GM04503 (cell line): ENCODE measurements at places on chromosomes 4 and X.

- no peak for DNase-seq
These were observed 96.2 kb downstream of the RELL1 start for GRCh38 chr4:37590016-37590415.

GRCh38 chr4:16257611-16258010 lies 31.3 kb upstream of the TAPT1 start:
- no peak for DNase-seq

DNA sequence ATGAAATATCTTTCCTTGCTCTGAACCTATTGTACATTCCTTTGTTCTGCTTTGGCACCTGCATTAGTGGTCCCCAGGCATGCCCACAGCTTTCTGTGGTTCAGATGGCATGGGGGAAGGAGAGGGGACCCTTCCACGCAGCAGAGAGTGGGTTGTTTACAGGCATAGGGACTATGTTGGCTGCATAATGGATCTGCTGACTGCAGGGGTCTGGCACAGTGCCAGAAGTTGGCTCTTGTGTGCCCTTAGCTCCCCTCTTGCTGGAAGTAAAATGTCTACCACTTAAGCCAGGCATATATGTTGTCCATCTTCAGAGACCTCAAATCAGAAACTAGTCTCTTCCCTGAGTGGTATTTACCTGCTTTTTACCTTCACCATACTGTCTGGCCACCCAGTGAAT lies 651.9 kb upstream of the PCDH7 start:
- DNase-seq: no peak

GRCh38 chr4:158786121-158786601 lies 17.3 kb downstream of the FNIP2 start:
- no peak for DNase-seq

DNA sequence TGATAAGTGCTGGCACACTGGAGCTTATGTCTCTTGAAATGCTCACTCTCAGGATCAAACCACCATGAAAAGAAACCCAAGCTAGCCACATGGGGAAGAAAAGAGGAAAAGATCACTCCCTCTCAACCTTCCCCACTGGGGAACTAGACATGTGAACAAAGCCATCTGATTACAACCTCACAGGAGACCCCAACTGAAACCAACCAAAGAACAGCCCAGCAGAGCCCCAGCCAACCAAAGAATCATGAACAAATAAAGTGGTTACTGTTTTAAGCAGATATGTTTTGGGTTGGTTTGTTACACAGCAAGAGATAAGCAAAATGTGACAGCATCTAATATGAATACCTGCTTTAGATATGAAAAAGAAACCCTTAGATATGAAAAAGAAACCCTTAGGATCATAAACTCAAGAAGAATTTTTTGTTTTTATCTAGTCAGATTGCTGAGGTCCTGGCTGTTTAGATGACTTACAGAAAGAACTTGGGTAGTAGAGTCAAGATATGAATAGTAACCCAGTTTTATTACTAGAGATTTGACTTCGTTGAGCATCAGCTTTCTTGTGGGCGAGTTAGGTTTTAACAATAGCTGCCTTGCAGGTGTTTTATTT lies 23.7 kb upstream of the TLR7 start:
- no peak for DNase-seq

DNA sequence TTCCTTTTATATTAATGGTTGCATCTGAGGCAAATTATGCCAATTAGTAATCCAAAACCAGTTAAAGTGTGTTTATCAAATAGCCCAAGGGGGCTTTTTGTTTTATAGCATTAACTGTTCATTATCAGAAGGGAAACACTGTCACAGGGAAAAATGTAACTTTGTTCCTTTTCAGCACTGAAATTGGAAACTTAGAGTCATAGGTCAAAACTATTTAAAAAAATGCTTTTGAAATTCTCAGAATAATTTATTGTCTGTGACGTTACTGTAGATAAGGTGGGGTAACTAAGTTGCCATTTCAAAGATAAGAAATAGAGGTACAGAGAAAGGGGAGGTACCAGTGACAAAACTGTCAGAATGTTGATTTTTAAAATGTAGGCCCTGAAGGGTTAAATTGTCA lies 129.3 kb downstream of the AKAP4 start:
- no peak for DNase-seq

GRCh38 chrX:28847423-28847822 lies 260.2 kb downstream of the IL1RAPL1 start:
- no peak for DNase-seq

GRCh38 chr4:85028910-85029309 lies 62.4 kb upstream of the WDFY3 start:
- DNase-seq: peak; percentile 7

- DNase-seq: no peak
These were observed 129.3 kb upstream of the CHRDL1 start for GRCh38 chrX:110924871-110925270.

- DNase-seq: no peak
These were observed 27.6 kb downstream of the CLCN5 start for GRCh38 chrX:49949961-49950360.

DNA sequence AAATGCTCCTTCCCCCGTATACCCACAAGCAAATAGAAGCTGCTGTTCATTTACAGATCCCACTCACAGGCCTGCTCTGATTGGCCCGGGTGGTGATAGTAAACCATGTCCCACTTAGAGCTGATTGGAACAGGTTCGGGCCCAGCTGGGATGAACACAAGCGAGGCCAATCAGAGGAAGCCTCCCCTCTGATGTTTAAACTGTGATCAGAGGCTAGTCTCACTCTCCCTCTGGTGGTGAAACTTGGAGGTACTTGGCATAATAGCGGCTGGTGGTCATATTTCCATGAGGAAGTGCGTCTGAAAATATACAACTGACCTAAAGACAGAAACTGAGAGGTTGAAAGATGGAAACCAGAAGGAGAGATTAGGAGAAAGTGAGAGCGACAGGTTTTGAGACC lies 51.5 kb upstream of the TRPC3 start:
- DNase-seq: no peak

GRCh38 chr4:107853444-107854355 lies 29.0 kb downstream of the SGMS2 start:
- DNase-seq: peak; percentile 49

DNA sequence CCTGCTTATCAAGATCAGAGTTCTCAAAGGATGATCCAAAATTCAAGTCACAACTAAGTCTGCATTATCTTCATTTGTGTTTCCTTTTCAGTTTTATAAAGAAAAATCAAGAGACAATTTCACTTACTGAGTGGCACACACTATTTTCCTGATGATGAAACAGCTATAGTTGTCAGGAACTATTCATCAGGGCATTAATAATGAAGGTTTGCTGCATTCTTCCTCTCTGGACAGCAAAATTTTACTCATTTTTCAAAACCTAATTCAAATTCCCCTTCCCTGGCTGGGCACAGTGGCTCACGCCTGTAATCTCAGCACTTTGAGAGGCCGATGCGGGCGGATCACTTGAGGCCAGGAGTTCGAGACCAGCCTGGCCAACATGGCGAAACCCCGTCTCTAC lies 83.5 kb upstream of the SMIM10 start:
- DNase-seq: no peak

GRCh38 chr4:106809076-106809475 lies 227.0 kb downstream of the DKK2 start:
- no peak for DNase-seq

DNA sequence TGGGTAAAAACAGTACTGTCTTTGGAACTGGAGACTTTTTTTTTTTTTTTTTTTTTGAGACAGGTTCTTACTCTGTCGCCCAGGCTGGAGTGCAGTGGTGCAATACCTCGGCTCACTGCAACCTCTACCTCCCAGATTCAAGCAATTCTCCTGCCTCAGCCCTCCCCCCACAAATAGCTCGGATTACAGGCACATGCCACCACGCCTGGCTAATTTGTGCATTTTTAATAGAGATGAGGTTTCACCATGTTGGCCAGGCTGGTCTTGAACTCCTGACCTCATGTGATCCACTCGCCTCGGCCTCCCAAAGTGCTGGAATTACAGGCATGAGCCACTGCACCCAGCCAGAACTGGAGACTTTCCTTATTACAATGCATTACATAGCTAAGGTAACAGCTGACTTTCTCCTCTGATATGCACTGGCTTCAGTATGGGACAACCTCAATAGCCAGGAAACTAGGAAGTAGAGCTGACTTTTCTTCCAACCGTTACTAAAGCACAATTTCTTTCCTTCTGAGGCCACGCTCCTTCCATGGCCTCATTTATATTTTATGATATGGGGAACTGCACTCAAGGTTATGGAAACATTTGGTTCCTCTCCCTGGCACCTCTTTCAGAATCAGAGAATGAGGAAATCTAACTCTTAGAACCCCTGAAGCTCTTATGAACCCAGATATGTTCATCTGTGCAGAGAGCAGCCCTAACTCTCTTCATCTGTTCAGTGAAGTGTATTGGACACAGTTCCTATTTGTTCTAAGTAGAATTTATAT lies 53.5 kb upstream of the FAM9B start:
- DNase-seq: no peak

- DNase-seq: no peak
These were observed 154.1 kb upstream of the TRAM1L1 start for GRCh38 chr4:117239434-117239833.

GRCh38 chr4:24249972-24250371 lies 334.4 kb downstream of the DHX15 start:
- no peak for DNase-seq

GRCh38 chr4:100170986-100171385 lies 19.3 kb downstream of the DDIT4L start:
- DNase-seq: no peak

DNA sequence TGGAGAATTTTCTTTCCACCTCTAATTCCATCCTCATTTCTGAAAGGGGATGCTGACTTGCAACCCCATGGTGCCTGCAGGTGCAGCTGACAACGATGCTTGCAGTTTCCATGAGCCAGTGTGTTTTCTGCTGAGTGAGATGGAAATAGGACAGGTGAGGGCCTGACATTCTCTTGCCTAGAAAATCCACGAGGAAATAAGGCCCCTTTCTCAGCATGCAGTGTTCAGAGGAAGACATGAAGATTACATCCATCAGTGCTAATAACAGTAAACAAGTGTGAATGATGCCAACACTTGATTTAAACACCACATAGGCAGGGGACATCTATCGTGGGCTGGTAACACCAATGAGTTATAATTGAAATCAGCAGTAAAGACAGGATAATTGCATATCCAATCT lies 237.3 kb downstream of the NLGN4X start:
- no peak for DNase-seq

DNA sequence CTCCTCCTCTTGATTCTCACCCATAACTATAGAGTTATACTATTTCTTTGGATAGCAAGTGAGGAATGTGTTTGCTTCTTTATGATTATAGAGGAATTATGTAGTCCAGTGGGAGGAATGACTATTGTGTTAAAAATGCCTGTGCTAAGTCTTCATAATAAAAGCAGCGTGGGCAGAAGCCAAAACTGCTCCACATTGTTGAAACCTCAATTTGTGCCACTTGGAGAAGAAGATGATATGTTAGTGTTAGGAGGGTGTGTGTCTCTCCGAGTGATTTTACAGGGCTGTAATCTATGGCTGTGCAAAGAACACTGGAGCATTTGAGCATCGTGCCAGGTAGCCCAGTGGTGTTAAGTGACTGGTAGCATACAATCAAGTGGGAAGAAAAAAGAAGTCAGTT lies 74.3 kb downstream of the FRAS1 start:
- peak; percentile 56 for DNase-seq

DNA sequence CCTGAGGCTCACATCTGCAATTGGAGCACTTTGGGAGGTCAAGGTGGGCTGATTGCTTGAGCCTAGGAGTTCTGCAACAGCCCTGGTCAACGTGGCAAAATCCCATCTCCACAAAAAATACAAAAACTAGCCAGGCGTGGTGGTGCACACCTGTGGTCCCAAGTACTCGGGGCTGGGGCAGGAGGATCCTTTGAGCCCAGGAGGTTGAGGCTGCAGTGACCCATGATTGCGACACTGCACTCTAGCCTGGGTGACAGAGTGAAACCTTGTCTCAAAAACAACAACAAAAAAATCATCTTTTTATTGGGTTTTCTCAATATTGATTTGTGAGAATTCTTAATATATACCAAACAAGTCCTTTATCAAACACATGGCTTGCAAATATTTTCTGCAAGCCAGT lies 64.9 kb downstream of the ANKRD17 start:
- DNase-seq: no peak

- peak; percentile 2 for DNase-seq
These were observed 10.2 kb upstream of the KCNE5 start for GRCh38 chrX:109635146-109635545.

GRCh38 chrX:11386812-11387211 lies 93.6 kb downstream of the AMELX start:
- no peak for DNase-seq

DNA sequence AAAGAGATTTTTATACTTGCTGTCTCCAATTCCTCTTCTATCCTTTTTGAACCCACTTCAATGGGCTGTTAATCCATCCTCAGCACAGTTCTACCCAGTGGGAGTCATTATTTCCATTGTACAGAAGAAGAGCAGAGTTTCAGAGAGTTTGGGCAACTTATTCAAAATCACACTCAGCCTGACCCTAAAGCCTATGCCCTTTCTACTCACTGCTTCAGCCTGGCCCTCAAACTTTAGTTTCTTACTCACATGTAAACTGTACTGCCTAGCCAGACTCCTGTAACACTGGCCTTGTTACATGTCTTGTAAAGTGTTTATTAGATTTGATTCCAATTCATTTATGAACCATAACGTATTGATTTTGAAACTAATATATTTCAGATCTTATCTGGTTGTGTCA lies 25.1 kb upstream of the USO1 start:
- DNase-seq: no peak
